Activated T-cell treated with anti-CD3 and anti-CD28 coated beads for 48 hours (primary cell): ENCODE measurements at places on chromosomes 12 and 14.

DNA sequence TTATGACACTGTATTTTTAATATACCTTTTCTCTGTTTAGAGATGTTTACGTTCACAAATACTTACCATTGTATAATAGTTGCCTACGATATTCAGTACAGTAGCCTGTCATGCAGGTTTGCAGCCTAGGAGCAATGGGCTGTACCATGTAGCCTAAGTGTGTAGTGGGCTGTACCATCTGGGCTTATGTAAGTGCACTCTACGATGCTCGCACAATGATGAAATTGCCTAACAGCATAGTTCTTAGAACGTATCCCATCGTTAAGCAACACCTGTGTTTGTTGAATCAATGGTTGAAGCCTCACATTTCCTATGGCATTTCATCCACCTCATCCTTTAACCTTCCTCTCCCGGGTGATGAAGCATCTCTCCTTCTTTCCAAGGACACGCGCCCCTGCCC is 12.5 kb upstream of the EML1 start:
- DNase-seq = no peak

GRCh38 chr12:6818222-6818621 is 3.4 kb upstream of the GPR162 start:
- DNase-seq = no peak

DNA sequence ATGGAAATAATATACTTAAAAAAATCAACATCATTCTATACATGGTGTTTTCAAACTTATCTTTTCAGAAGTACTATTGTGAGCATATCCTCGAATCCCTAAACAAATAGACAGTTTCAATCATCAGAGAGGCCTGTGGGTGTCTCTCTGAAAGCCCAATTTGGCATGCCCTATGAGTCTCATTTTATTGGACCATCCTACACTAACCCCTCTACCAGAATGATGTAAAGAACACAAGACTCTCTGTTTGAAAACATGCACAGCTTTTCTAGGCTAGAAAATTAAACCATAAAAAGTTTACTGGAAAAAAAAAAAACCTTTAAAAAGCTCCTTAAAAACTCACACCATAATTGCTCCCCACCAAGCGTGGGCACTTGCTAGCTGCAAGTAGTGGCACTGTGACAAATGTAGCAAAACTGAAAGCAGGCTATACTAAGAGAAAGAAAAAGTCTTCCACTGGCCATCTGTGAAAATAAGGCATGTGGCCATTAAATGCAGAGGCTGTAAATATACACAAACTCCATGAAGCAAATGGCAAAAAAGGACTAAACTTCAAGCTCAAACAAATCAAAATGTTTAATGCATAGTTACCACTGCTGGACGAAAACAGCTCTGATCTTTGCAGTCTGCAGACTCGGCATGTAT is 394.2 kb downstream of the SOX5 start:
- no peak for DNase-seq

GRCh38 chr14:61593330-61593729 is 102.0 kb upstream of the HIF1A start:
- DNase-seq = no peak

GRCh38 chr12:106188256-106188655 is 49.5 kb upstream of the NUAK1 start:
- DNase-seq = no peak

- DNase-seq = no peak
Observed at GRCh38 chr14:50049703-50050570, 66.4 kb downstream of the VCPKMT start.
